Epithelial cell of prostate (primary cell): ENCODE measurements at places on chromosomes 1 and 21.
A peak's percentile ranks its signal among the peaks of the same experiment; 100 is the strongest.

GRCh38 chr1:87830432-87830978 is 501.8 kb downstream of the LMO4 start:
- DNase-seq: no peak

GRCh38 chr1:204408074-204408507 is 3.5 kb downstream of the PPP1R15B start:
- no peak for DNase-seq

DNA sequence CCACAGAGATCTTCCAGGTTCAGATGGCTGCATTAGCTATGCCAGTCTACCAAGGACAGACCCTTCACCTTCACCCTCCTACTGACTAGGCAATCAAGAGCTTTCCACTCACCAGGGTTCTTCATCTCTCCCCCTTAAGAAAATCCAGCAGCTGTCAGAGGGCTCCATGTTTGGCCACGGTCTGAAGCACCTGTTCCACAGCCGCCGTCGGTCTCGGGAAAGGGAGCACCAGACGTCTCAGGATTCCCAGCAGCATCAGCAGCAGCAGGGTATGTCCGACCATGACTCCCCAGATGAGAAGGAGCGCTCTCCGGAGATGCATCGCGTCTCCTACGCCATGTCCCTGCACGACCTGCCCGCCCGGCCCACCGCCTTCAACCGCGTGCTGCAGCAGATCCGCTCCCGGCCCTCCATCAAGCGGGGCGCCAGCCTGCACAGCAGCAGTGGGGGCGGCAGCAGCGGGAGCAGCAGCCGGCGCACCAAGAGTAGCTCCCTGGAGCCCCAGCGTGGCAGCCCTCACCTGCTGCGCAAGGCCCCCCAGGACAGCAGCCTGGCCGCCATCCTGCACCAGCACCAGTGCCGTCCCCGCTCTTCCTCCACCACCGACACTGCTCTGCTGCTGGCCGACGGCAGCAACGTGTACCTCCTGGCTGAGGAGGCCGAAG is 13.8 kb downstream of the TMCC2 start:
- DNase-seq: no peak

- DNase-seq: no peak
Measured at GRCh38 chr1:45864167-45865106, 61.0 kb downstream of the MAST2 start.

DNA sequence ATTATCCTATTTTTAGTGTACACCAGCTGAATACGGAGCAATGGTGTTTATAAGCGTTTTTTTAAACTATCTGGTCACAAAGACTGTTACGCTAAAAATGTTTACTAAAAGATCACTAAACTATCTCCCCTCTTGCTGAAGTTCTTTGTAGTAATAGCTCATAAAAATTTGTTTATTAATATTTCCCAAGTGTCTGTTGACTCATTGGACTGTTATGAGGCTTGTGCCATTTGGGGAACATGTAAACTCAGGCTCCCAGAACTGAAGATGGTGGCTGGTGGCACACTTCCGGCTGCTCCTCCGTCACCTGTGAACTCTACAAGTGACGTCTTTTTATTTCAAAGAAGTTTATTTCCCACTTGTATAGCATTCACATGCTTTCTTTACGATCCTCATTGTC is 46.3 kb downstream of the AIDA start:
- DNase-seq: no peak

DNA sequence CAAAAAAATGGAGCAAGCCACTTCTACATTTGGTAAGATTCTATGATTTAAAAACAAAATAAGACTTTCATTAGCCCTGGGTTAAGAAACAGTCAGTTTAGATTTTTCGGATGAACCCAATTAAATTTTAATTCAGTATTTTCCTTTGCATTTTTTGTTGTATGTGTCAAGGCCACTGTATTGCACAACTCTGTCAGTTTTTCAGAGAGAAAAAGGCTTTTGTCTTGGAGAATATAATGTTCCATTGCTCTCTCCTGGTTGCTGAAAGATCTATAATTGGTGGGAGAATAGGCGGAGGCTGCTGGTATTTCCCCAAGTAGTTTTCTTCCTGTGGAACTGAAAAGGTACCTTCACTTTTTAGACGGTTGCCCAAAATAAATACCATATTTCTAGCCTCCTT is 84.6 kb downstream of the NEGR1 start:
- no peak for DNase-seq

GRCh38 chr1:180041582-180041981 is 87.0 kb downstream of the CEP350 start:
- DNase-seq: no peak

DNA sequence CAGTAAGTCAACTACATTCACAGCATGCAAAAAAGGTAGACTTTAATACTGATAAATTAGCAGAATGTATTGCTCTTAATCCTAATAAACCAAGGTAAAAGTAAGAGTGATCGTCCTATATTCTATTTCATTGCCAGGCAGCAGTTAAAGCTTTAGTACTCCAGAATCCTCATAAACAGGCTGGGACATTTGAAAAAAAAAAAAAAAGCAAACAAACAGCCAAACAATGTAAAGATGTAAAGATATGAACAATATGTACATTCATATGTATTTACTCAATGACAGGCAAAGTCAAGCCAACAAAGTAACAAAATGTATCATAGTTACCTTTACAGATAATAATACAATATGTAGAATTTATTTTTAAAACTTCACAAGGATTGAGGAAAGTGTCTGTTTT is 383.6 kb downstream of the COL11A1 start:
- no peak for DNase-seq

- no peak for DNase-seq
Measured at GRCh38 chr1:229088711-229089110, 182.2 kb upstream of the RAB4A start.

DNA sequence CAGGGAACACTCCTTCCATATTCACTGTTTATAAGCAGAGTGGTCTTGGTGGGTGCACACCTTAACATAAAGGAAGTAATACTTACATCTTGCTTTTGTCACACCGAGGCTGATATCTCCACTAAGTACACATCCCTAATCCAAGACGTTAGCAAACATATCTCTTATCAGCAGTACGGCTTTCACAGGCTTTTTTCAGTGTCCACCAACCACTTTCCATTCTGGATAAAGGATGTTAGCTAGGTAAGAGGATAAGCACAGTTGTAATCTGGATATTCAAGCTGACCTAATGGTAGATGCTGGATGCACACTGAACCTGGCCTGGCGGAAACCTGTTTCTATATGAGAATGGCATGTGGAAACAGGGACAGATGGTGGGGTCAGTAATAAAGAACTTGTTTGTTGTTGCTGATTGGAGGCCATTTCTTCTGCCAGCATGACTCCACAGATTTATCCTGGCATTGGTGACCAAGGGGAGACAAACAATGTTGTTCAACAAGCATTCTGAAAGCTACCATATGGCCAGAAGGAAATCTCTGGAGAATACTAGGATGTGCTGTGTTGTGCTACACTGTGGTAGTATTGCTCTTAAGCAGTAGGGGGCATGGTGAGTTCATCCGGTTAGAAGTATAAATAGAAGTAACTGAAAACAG is 416.4 kb downstream of the PTBP2 start:
- DNase-seq: peak; percentile 3

DNA sequence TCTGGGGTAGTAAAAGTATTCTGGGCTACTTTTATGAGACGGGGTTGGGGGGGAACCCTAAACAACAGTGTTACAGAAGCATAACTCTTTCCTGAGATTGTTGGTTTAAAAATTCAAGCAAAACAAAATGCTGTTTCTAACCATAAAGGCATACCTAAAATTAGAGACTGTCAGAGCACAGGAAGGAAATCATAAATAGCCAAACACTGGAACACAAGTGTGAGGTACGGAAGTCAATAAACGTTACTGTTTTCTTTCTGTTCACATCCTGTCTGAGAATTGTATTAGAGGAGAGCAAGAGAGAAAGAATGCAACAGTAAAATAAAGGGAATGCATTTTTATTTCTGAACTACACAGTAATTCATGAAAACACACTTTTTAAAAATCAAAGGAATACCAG is 42.8 kb upstream of the IL12RB2 start:
- no peak for DNase-seq

DNA sequence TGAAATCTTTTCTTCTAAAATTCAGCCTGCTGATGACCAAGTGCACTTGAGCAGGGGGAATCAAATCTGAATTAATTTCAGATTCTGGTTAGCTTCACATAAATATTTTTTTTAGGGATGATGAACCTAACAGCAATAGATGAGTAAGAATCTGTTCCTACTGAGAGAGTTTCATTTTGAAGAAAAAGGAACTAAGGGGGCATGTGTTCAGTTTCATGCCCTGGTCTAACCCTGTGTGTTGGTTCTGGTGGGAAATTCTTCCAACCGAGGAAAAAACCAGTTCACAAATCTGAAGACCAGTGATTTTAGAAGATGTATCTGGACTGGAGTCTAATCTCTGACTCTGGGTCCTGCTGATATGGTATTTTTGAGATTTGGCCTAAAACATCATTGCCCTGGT is 13.7 kb downstream of the SELL start:
- no peak for DNase-seq

GRCh38 chr1:58116284-58116683 is 430.2 kb downstream of the OMA1 start:
- DNase-seq: no peak

GRCh38 chr1:108880850-108881249 is 4.1 kb downstream of the GPSM2 start:
- no peak for DNase-seq

- DNase-seq: no peak
Measured at GRCh38 chr1:9482403-9482802, 56.9 kb upstream of the SLC25A33 start.

GRCh38 chr1:30255111-30255724 is 468.2 kb downstream of the MATN1 start:
- DNase-seq: no peak

DNA sequence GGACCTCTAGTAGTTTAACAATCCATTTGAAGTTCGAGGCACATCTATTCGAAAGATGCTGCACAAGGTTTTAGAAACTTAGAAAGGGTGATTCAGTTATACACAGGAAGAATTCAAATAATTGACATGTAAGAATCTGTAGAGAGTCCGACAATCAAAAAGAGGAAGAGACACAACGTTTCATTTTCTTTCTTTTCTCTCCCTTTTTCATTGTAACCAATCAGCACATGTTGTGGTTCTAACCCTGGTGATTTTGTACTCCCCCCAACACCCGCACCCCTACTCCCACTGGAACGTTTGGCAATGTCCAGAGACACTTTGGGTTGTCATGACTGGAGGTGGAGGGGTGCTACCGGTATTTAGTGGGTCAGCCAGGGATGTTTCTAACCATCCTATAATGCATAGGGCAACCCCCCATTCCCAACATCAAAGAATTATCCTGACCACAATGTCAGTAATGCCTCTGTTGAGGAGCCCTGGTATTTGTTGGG is 4.9 kb downstream of the TGFB2 start:
- no peak for DNase-seq

DNA sequence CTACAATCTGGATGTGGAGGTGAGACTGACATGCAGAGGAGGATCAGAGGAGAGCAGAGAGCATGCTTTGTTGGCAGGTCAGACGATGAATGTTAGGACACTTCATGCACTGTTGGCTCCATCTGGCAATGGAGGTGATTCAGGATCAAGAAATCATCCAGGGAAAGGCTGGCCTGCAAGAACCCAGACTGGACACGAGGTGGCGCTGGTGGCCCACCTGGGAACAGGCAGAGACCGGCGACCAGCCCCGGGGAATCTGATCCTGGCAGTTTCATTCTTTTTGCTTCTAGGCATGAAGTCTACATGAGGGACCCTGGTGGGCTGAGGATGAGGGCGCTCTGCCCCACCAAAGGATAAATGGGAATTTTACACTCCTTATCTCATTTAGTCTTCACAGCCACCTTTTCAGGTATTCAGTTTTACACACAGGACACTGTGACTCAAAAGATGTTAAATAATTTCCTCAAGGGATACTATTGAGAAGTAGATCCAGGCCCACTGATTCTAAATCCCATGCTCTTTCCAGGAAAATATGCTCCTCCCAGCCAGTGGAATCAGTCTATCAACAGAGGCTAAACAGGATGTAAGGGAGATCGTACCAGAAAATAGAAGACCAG is 26.2 kb upstream of the SCMH1 start:
- no peak for DNase-seq

GRCh38 chr1:205658943-205659581 is 21.2 kb downstream of the SLC45A3 start:
- no peak for DNase-seq

DNA sequence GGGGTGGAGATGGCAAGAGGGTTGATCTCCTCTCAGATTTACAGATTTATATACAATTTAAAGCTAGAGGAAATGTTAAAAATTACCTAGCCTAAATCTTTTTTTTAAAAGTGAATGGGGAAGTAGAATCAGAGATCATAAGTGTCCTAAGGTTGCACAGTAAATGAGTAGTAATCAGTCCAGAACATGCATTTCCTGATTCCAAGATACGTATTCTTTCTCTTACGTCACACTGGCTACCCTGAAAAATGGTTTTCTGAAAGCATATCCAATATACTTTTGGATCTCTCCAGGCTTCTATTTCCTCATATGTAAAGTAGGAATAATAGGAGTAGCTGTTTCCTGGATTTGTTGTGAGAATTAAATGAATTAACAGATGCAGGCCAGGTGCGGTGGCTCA is 11.7 kb downstream of the GADD45A start:
- no peak for DNase-seq

- DNase-seq: no peak
Measured at GRCh38 chr21:44899768-44900558, 20.7 kb downstream of the ITGB2 start.

- no peak for DNase-seq
Measured at GRCh38 chr1:207990876-207991582, 80.1 kb upstream of the CD34 start.

DNA sequence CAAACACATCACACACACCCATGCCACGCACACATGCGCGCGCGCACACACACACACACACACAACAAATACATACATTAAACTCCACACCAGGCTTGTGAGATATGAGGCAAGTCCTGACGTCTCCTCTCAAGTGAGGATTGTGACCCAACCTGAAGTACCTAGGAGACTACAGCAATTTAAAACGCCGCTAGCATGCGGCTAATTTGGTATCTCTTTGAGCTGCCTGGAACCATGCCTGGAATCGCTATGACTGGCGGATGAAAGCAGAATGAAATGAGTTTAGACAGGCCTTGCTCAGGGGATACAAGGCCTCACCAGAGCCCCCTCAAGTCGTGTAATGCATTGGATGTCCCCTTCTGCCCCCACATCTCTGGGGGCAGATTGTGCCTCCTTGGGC is 1.6 kb upstream of the RAB7B start:
- DNase-seq: peak; percentile 68

DNA sequence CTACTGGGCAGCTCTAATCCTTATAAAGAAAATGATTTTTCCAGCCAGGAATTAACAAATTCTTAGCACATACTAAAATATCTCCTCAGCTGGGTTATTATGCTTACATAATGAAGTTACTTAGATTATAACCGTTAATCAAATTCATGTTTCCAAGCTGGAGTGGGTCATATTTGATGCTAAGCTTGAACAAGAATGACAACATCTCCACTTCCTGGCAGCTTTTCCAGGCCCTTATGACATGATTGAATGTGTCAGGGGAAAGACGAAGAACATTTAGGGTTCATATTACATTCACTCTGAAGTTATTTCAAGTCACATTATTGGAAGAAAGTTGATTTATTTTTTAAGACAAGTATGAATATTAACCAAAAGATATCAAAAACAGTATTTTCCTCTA is 333.7 kb downstream of the PCP4 start:
- no peak for DNase-seq
